Activated effector memory CD4-positive, alpha-beta T cell treated with Interleukin-2 at 50 U/mL for 16 hours (primary cell): ENCODE measurements at places on chromosomes 6 and 20.

DNA sequence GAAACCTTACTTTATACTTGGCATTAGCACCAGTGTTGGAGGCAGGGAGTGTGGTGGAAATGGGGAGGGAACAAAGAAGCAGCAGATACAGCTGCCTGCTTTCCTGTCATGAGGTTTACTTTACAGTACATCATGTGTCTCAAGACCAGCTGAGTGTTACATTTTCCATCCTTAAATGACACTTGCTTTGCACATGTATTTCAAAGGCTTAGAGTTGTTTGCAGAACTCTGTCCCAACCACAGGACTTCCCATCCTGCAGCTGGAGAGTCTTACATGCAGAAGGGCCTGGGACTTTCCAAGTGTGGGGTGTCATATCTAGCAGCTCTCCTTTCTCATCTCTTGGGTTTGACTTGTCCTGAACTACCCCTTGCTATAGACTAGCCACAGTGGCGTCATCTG is 395.9 kb downstream of the DHX35 start:
- no peak for DNase-seq

DNA sequence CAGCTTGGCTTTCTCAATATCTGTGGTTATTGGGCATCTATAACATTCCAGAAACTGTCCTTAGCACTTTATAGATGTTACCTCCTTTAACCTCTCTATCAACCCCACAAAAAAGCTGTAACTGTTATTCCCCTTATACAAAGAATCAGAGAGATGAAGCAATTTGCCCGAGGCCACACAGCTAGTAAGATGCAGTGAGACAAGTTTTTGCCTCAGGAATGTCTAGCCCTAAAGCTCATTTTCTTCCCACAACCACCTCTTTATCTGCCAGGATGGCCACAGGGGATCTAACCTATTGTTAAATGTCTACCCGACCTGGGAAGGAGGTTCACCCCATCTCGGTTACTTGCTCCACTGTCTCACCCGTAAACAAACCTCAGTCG is 31.9 kb upstream of the TCP11 start:
- DNase-seq = no peak

DNA sequence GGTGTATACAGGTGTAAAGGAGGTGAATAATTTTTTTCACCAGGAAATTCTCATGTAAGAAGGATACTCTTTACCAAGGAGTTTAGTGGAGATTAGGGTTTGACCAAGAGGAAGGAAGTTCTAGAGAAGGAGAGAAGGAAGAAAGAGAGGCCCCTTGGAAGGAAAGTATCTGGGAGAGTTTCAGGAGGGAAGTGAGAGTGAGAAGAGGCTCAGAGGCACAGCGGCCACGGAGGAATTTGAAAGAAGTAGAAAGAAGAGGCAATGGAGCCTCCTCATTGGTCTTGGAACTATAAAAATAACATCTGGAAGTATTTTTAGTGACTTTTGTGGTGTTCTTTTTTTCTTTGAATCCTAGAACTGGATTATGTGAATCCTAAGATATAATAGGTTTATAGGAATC is 50.8 kb upstream of the MCUR1 start:
- DNase-seq = no peak

- peak; percentile 15 for DNase-seq
These were observed 3.5 kb downstream of the NDUFAF5 start for GRCh38 chr20:13788167-13788834.

GRCh38 chr20:39311851-39312506 is 349.8 kb downstream of the DHX35 start:
- no peak for DNase-seq

- no peak for DNase-seq
These were observed 40.0 kb upstream of the APCDD1L start for GRCh38 chr20:58555078-58555765.

DNA sequence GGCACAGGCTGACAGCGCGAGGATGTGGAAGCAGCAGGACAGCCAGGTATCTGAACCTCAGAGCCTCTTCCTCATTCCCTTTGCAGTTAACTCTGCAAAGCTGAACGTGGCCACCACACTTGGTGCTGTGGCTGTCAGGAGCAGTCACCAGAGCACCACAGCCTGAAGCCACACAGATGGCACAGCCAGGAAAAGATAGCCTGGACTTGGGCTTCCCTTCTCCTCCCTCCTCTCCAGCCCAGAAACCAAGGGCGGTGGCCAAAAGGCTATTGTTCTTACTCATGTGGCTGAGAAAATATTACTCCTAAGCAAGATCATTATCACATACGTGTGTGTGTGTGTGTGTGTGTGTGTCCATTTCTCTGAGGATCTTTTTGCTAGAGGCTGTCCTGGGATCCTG is 39.8 kb downstream of the CD164 start:
- DNase-seq = no peak

DNA sequence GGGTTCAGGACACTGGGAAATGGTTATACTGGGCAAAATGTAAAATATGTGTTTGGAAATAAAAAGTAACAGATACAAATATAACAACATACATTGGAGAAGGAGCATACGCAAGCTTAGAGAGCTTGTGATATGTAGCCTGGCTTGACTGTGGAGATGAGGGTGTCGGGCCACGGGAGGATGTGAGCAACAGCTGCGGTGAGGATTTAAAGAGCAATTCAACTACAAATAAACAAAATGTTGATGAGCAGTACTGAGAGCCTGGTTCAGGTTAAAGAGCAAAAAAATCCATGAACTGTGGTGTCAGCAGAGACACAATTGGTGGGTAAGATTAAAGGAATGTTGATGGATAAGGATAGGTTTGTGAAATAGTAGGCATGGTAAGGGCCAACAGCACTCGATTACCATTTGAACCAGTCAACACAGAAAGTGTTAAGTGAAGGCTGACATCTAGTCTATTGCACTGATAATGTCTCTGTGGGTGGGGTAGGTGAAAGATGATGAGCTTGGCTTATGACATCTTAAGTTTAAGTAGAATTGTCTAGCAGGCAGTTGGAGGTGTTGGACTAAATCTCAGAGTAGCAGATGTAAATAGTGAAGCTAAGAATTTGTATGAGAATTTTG is 723.2 kb downstream of the EPM2A start:
- no peak for DNase-seq

DNA sequence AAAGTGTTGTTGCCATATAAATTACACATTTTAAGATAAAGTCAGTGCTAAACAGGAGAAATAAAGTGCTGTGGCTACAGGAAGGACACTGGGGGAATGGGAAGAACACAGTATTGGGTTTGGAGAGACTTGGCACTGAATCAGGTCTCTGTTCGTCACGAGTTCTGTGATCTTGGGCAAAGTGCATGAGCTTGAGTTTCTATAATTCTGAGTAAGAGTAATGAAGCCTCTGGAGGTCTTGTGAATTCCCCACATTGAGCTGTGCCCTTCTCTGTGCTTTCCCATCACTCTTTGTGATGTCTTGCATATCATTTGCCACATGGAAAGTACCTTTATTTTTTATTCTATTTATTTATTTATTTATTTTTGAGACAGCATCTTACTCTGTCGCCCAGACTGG is 16.8 kb upstream of the EEF1A1 start:
- DNase-seq = no peak

- DNase-seq = no peak
These were observed 87.8 kb downstream of the TMEM170B start for GRCh38 chr6:11625302-11625701.

DNA sequence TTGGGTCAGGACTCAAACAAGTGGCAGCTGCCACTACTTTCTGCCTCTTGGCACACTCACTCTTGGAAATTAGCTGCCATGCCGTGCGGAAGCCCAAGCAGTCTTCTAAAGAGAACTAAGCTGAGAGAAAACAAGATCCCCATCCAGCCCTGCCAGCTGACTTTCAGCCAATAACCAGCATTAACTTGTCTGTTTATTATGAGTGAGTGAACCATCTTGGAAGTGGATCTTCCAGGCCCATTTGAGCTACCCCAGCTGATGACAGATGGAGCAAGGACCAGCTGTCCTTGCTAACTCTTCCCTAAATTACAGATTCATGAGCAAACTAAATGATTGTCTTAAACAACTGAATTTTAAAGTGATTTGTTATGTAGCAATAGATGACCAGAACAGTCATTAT is 73.9 kb upstream of the RBM24 start:
- no peak for DNase-seq

GRCh38 chr20:8858181-8858787 is 210.6 kb upstream of the PLCB4 start:
- no peak for DNase-seq

- no peak for DNase-seq
These were observed 20.9 kb upstream of the POM121L2 start for GRCh38 chr6:27332692-27333641.

GRCh38 chr6:5367510-5367909 is 106.2 kb downstream of the FARS2 start:
- DNase-seq = no peak

- no peak for DNase-seq
These were observed 11.6 kb downstream of the EEF1A2 start for GRCh38 chr20:63487116-63487764.

DNA sequence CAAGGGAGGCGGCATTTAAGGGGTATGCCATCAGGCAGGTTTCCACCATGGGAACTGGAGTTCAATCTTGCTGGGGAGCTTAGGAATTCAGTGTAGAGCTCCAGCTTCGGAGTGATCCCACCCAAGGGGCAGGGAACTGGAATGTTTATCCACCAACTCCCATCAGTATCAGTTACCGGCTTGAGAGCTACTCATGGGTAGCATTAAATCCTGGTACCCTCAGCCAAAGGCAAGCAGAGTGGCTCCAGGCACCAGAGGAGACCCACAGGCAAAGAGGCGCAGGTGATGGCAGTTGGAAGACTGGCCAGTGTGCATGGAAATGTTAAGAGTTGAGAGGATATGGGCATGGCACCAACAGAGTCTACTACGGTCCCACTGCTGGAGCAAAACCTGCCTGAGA is 14.1 kb downstream of the EDEM2 start:
- DNase-seq = no peak

GRCh38 chr20:48490961-48491831 is 336.6 kb downstream of the PREX1 start:
- DNase-seq = no peak

DNA sequence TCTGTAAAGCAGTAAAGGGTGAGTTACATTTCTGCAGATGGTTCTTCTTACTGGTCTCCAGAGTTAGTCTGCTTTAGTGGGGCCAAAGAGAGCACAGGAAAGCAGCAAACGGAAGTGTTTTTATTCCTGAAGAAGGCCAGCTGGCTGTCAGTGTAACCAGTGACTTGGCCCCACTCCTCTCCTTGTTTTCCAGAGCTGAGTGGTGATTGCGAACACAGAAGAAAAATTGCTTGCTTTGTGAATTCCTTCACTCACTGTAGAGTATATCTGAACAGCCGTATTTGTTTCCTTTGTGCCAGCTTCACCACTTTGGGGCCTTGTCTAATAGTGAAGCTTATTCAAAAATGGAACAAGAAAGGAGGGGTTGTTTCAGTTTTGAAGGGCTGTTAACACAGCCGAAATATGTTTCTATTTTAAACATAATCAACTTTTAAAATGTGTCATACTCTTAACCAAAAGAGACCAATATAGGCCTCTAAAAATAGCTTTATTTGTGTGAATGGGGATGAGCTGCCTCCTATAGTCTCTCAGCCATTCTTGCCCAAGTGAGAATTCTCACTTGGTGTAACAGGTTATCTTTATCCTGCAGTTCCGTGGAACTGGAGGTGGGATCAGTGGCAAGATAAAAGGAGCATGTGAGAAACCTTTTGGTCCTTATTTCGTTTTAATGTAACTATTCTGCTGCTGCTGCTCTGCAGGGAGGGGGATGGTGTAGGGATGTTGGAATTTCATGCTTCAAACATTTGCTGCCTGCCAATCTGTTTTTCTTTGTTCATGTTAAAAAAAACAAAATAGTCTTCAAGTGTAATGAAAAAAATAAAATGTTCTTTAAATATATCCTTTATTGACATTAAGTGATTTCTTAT is 37.8 kb downstream of the ZC2HC1B start:
- DNase-seq = no peak

DNA sequence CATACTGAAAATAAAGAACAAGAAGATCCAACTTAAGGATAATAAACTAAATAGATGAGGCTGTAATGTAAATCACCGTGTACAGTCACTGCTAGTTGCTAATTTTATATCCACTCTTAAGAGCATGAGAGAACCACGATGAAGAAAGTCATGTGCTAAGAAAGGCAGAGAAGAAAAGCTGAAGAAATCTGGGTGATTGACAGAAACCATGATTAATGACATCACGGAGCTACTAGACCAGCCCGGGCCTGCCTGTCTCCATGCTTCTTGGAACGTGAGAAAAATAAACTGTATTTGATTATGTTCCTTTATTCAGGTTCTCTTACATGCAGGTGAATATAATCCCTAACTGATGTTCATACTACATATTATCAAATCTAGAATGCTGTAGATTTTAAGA is 84.2 kb upstream of the E2F3 start:
- DNase-seq = no peak

DNA sequence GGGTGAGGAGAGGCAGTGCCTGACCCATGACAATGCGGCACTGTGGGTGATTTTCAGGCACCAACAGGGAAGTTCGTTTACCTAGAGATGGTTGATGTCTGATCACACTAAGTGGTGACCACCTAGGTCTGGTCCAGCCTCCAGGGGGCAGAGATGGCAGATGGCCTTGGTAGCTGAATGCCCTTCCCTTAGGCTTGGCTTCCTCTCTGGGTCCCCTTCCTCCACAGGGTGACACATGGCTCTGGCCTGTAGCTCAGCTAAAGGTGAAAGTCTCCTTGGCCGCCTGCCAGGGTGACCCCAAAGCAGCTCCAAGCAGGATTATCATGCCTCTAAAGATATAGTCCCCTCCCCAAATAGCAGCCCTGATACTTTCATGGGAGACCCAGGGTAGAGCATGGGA is 6.4 kb downstream of the GDAP1L1 start:
- no peak for DNase-seq

GRCh38 chr6:128882991-128883611 is at the start of gene LAMA2:
LAMA2 (plus strand) TSS chr6:128883138; CDS start chr6:128883246, 108 bp downstream.
- no peak for DNase-seq
